ENCODE measurements at places on chromosomes 5 and 9. TPM values are rescaled to one million over a fixed set of nuclear protein-coding genes. Genes with fewer than 3 reads are reported as not detected.

DNA sequence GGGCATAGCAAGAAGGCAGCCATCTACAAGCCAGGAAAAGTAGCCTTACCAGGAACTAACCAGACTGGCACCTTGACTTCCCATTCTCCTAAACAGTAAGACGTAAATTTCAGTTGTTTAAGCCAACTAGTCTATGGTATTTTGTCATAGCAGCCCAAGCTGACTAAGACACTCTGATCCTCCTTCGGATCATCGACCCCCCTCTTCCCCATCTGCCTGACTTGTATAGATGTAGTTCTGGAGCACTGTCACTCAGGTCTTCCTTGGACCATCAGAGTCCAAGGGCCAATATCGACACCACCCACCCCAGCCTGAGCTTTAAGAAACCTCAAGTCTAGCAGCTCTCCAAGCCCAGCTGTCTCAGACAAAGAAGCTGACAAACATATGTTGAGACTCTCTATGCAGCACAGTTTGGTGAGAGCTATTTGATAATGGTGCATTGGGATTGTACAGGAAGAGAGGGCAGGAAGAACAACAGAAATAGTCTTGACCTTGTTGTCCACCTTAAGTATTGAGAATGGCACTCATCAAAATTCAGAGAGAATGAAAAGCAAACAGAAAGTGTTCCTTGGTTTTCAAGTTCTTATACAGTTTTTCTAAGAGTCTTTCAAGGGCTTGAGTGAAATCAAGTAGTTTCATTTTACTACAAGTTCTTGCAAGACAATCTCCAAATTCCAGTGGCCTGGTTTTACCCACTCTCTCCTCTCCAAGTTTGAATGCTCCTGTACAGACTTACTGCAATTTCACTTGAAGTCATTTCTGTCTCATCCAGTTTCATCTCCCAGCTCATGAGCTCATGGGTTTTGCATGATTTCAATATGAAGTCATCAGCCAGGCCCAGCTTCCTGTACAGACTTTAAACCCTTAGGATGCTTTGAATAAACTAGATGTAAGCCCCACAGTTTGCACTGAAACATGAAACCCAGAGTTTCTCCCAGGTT, 122.3 kb upstream of the RAI14 start:
- no peak for DNase-seq

- DNase-seq = no peak
Observed at GRCh38 chr9:111945216-111945615, 48.6 kb downstream of the UGCG start.

GRCh38 chr5:11037941-11038340, 276.9 kb upstream of the DAP start:
- no peak for DNase-seq

GRCh38 chr5:119427060-119427459, 25.2 kb upstream of the HSD17B4 start:
- no peak for DNase-seq

- no peak for DNase-seq
Observed at GRCh38 chr5:173627860-173628392, 11.5 kb upstream of the BOD1 start.

GRCh38 chr5:36796155-36796554, 80.4 kb upstream of the NIPBL start:
- DNase-seq = no peak

DNA sequence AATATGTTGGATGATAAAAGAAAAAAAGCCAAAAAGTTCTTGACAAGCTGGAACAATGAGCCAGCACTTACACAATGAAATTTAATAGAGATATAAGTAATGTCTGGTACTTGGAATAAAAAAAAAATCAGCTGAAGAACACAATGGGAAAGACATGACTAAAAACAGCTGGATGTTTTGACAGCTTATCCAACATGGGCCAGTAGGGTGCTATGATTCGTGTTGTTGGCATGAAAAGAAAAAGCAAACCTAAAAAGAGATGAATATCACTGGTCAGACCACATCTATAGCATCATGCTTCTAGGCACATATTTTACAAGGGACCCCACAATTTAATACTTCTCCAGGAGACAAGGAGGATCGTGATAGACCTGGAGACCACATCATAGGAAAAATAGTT, 175.3 kb downstream of the ARL15 start:
- no peak for DNase-seq

Gene MELK
- total RNA-seq = 48.1 TPM
